Activated naive CD4-positive, alpha-beta T cell treated with anti-CD3 and anti-CD28 coated beads for 36 hours (primary cell): ENCODE measurements at places on chromosomes 2 and 18. TPM values are rescaled to one million over a fixed set of nuclear protein-coding genes. Genes with fewer than 3 reads are reported as not detected.

The TGFA gene
- total RNA-seq: 0.33 TPM

DNA sequence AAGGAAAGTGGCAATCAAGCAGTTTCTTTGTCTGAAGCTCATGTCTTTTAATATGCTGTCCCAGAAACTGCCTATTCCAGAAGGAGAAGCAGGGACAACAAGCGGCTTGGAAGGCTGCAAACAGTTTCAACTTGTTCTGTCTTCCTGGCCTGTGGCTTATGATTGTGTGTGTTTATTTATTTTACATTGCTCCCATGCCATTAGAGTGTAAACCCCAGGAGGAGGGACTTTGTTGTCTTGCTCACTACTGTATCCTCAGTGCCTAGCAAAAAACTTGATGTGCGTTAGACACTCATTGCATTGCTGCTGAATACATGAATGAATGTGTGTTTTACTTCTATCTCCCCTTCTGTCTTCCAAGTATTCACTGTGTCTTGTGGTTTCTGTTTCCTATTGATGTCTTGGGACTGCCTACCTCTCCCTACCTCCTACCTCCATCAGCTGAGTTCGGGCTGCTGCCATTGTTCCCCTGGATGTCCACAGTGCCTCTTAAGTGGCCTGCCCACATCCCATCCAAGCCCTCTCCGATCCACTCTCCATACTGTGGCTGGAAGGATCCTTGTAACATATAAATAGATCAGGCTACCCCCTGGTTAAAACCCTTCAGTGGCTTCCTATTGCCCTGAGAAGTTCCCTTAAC lies 261.4 kb downstream of the DYSF start:
- no peaks in the 10 kb centered on the region for H3K4me1 ChIP-seq
- no peaks in the 10 kb centered on the region for H3K36me3 ChIP-seq
- H3K27me3 ChIP-seq: peaks cover 5% of the 10 kb centered on the region
- no peak overlapping the region for H3K4me3 ChIP-seq
- H3K27ac ChIP-seq: no peak overlapping the region

GRCh38 chr2:236967499-236967783 lies 118.2 kb upstream of the COPS8 start:
- no peak overlapping the region for H3K4me3 ChIP-seq
- peaks cover 40% of the 10 kb centered on the region for H3K4me1 ChIP-seq
- no peaks in the 10 kb centered on the region for H3K27me3 ChIP-seq

DNA sequence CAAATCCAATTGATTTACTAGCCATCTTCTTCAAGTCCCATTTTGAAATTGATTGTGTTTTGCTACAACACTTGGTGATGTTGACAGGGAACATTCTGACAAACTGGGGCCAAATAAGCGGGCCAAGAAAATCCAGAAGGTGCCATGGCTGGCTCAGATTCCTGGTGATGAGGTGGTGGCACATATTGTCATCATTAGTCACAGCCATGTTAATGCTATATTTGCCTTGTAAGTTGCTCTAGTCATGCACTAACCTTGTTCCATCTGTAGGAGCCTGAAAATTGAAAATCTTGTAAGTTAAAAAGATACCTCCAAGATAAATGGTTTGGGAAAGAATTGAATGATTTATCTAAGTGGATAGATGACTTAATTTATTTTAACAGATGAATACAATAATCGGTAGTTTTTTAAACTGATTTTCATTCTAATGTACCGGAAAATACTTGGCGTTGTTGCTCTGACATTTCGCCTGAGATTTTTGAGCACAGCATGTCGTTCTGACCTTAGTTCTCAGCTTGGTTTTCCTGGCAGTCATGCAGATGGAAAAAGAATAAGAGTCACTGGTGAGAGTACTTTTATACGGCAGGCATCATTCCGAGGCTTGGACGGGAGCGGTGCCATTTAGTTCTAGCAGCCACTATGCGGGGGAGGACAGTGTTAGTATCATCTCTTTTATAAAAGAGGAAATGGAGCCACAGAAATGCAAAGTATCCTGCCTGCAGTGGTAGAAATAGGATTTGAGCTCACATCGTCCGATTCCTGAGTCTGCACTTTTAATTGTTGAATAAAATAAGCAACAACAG lies 133.9 kb downstream of the ZNF532 start:
- DNase-seq: no peak
- no peak overlapping the region for H3K27ac ChIP-seq
- no peaks in the 10 kb centered on the region for H3K4me1 ChIP-seq
- H3K36me3 ChIP-seq: no peaks in the 10 kb centered on the region
- peaks cover 6% of the 10 kb centered on the region for H3K27me3 ChIP-seq

GRCh38 chr2:178105566-178105965 lies 6.7 kb upstream of the RBM45 start:
- peaks cover 2% of the 10 kb centered on the region for H3K4me1 ChIP-seq
- no peak overlapping the region for H3K27ac ChIP-seq
- H3K27me3 ChIP-seq: no peaks in the 10 kb centered on the region

GRCh38 chr2:180699657-180700361 lies 280.6 kb upstream of the UBE2E3 start:
- H3K4me3 ChIP-seq: no peak overlapping the region
- H3K27me3 ChIP-seq: no peaks in the 10 kb centered on the region
- H3K36me3 ChIP-seq: no peaks in the 10 kb centered on the region
- H3K4me1 ChIP-seq: no peaks in the 10 kb centered on the region
- DNase-seq: no peak
- H3K27ac ChIP-seq: no peak overlapping the region

GRCh38 chr2:99550368-99550767 lies 60.6 kb upstream of the REV1 start:
- no peak for DNase-seq
- H3K4me1 ChIP-seq: no peaks in the 10 kb centered on the region
- no peak overlapping the region for H3K4me3 ChIP-seq
- H3K27ac ChIP-seq: no peak overlapping the region
- peaks cover 4% of the 10 kb centered on the region for H3K36me3 ChIP-seq
- no peaks in the 10 kb centered on the region for H3K27me3 ChIP-seq

- H3K27me3 ChIP-seq: peaks cover 56% of the 10 kb centered on the region
- H3K4me3 ChIP-seq: no peak overlapping the region
- DNase-seq: no peak
Measured at GRCh38 chr2:20667151-20667530, 197 bp downstream of the GDF7 start.
